ENCODE measurements at places on chromosomes 7 and 10.

- no peak for DNase-seq
Observed at GRCh38 chr10:88270871-88271713, 312.0 kb downstream of the RNLS start.

GRCh38 chr7:48365010-48365409 is 193.8 kb downstream of the ABCA13 start:
- DNase-seq: peak; percentile 39

DNA sequence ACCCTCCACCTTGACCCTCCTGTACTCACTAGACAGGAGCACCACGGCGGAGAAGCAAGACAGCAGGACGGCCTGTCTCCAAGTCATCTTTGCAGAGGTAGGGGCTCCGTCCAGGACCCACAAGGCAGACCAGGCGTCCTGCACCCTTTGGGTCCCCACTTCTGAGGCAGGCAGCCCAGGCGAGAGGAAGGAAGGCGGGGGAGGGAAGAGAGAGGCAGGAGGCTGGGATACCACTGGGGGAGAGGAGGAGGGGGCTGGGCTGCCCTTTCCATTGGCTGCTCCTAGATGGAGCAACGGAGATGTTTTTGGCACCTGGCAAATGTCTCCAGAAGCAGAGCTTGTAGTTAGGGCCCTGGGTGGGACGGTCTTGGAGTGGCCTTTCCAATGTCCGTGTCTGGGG is at the start of gene UCMA:
UCMA (minus strand) TSS at position 203 of the 400 bp plus-strand sequence; CDS start at position 87, 116 bp downstream.
- no peak for DNase-seq

DNA sequence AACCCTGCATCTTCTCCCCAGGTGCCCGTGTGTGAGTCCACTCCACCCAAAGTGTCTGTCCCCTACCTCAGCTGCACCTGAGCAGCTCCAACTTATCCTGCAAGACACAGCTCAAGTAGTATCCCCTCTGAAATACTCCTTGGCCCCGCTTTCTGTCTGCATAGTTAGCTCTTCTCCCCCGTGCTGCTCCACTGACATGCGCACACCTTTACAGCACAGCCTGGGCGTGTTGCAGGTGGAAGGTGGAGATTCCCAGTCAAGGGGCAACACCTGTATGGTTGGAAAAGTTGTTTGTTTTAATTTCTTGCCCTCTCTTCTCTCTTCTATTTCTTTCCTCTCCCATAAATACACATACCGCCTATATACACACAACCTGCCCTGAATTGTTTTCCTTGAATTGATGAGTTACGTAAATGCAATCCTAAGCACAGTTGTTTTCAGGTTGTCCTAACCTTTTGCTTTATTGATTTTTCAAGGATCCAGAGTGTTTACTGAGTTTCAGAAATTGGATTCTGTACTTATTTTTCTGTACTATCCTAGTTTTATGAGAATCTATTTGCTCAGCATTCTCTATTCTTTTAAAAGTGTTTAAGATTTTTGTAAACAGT is 14.9 kb downstream of the MET start:
- no peak for DNase-seq

DNA sequence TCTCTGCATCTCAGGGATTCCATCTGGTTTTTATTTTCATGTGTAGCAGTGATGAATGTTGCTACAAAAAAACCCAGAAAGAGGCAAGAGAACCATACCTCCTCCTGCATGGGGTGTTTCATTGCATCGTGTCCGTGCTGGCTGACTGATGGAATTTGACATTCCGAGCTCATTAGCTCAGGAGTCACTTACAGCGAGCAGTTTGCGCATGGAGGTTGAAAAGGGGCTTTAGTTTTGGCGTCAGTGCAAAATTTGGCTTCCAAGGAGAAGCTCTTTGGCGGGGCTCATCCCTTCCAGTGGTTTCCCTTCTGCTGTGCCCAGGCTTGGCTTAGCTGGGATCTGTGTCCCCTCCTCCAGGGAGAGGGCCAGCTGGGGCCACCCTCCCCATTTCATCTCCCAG is 25.8 kb downstream of the EMX2 start:
- no peak for DNase-seq

DNA sequence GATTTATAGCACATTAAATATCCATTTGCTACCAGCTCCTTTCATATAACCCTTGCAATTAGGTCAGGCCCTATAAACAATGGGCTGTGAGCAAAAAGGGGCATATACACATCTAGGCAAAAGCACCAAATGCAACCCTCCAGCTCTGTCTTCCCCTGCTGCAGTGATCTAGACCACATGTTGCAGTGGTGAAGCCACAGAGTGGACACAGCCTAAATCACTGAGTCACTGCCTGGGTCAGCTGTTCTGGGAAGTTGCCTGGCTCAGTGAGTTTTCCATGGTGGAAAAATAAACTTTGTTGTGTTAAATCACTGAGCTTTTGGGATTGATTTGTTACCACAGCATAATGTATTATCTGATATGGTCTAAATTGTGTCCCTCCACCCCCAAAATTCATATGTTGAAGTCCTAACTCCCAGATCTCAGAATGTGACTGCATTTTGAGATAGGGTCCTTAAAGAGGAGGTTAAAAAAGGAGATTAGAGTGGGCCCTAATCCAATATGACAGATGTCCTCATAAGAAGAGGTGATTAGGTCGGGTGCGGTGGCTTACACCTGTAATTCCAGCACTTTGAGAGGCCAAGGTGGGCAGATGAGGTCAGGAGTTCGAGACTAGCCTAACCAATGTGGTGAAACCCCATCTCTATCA is 70.4 kb downstream of the ZFAND4 start:
- no peak for DNase-seq

DNA sequence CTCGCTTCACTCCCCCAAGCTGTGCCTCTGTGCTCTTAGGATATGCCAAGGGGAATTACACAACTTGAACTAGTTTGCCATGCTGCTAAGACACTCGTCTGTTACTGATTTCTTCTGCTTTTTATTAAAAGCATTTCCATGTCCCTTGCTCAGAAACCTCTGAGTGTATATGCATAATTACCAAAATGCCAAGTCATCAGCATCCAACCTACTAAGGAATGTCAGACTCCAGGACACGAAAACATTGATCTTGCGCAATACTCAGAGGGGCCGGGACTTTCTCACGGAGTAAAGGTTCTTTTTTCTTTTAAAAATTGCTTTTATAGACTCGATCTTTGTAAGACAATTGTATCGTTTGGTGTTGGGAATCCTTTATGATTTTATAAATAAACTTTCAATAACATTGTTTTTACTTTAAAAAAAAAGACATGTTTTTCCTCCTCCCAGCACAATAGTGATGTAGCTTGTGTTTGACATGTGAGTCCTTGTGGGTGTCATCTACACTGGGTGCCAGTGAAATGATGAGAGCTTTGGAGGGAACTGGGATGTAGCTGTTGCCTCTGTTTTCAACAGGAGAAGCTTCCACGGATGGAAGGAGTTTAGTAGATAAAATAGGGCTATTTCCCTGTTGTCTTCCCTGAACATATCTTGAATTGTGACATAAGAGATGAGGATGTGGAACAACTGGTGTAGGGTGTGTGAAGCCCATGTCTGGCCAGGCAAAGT is 43.6 kb downstream of the CNNM1 start:
- no peak for DNase-seq

DNA sequence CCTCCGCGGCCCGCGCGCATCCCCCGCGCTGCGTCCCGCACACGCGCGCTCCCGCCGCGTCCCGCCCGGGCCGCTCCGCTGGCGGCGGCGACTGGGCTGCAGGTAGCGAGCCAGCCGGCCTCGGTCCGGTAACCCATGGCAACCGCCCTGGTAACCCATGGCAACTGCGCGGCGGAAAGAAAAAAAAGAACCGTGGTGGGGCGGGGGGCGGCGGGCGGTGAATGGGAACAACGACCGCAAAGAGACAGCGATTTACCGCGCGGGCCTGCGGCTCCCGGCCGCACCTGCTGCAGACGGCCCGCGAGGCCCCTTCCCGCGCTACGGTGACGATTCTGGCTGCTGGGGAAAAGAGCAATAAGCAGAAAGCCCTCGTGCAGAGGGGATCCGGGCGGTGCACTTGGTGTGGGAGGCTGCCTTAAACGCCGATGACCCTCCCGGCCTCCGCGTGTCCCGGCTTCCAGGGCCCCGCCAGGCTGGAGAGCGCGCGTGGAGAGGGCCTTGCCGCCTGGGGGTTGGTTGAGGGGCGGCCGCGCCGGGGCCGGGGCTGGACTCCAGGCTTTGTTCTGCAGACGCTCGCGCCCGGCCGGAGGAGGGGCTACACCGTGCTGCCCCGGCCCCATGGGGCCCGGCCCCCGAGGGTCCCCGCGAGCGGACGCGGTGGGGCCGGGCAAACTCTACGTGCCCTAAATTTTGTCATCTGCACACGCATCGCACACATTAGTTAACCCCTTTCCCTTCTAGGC is 84.7 kb downstream of the SNX10 start:
- DNase-seq: no peak

- peak; percentile 10 for DNase-seq
Observed at GRCh38 chr10:84360637-84361365, 32.4 kb downstream of the CCSER2 start.

DNA sequence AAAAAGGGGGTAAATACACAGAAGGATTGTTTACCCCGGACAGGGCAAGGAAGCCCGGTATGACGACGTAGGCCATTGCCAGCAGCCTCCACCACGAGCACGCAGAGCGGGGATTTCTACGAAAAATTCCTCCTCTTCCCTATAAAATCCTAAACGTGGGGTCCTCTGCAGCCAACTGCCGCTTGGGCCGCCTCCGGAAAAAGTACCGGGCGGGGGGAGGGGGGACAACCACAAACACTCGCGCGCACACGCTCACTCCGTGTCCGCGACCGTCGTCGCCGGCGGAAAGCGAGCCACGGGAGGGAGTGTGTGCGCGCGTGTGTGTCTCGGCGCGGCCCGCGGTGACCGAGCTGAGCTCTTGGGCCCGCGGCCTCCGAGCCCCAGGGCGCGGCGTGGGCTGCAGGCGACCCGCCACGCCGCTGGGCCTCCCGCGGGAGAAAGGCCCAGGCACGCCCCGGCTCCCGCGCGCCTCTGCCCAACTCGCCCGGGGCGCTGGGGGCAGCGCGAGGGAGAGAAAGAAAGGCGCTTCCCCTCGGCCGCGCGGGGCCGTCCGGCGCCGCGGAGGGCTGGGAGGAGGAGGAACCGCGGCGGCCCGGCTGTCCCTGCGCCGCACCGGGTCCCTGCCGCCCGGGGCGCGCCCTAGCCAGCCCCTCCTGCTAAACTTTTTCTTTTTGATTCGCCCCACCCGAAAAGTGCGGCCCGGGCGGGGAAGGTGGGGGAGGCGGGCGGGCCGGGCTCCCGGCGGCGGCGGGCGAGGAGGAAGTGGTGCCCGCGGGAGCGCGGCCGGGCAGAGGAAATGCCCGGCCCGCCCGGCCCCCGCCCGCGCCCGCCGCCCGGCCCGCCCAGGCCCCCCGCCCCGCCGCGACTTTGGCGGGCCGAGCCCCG is 1.5 kb downstream of the CTBP2 start:
- no peak for DNase-seq

DNA sequence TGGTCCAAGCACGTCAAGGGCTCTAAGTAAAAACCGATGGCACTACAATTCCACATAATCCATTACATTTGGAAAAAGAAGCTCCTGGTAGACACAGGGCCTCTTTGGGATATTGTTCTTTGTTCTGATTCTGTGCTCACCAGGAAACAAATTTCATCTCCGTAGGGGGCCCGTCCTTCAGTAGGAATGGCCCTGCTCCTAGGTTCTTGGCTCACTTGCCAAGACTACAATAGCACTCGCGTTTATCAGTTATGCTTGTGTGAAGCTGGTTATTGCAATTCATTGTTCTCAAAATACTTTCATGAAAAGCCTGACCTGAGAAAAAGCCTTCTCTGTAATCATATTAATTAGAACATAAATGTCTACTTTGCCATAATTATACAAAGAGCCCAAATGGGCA is 10.3 kb upstream of the ZC3HAV1L start:
- no peak for DNase-seq

- no peak for DNase-seq
Observed at GRCh38 chr10:70893227-70894006, 5.1 kb upstream of the PCBD1 start.

GRCh38 chr7:149468208-149468607 is 7.3 kb upstream of the ZNF777 start:
- no peak for DNase-seq

DNA sequence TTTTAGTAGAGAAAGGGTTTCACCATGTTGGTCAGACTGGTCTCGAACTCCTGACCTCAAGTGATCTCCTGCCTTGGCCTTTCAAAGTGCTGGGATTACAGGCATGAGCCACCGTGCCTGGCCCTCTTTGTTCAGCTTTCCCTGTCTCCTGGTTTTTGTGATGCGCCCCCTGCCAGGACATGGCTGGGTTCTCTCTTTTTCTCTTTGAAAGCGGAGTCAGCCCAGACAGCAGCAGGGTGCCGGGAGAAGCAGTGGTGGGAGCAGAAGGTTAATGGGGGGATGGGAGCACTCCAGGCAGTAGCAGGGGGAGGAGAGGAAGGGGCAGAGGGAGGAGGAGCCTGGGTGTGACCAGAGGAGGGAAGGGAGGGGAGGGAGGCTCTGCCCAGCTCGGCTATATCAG is 1.8 kb downstream of the MUC3A start:
- no peak for DNase-seq

DNA sequence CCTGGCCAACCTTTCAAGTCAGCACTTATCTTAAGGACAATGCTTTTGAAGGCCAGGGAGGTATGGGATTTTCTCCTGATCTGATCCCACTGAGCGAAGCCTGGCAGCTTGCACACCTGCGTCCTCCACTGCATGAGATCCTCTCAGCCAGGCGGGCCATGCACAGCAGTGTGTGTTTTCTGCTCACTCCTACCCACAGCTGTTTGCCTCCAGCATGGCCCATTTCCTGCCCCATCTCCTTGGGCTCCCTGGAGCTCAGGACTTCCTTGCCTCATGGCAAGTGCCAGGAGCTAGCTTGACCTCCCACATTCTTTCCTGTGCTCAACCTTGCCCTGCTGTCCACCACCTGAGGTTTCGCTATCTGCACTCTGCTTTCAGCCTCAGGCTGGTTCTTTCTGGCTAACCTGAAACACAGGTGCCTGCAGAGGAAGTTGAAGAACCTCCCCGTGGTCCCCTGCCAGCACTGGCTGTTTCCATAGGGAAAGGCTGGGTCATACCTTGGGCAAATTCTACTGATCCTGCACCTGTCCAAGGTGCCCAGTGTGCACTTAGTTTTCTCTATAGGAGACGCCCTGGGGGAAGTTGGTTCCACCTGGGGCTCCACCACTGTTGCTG is 43.9 kb upstream of the EEPD1 start:
- no peak for DNase-seq

DNA sequence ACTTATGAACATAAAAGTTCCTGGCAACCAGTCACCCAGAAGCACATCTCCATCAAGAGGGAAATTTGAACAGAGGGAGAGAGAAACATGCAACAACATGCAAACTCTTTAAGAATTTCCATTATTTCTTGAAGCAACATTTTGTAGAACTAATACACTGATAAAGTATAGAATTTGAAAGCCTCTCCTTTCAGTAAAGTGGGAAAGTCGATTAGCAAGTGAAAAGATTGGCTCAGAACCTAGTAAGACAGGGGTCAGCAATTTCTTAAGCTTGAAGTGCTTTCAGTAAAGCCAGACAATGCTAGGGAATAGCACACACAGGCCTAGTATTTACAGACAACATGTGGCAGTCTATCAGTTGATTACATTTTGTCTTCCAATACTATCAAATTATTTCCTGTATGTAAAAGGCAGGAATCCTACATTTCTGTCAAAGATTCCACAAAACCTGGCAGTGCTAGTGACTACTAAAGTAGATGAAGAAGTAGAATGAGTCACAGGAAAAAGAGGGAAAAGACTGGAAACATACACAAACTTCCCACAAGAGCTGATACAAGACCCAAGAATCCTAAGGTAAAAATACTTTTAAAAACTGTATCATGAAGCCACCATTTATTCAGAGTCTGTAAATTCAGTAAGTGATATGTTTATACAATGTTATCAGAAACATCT is 25.2 kb downstream of the DNAJC1 start:
- DNase-seq: no peak

- peak; percentile 20 for DNase-seq
Observed at GRCh38 chr10:78657163-78657861, 411.5 kb upstream of the ZMIZ1 start.
